ENCODE measurements at places on chromosomes 3 and 15.

GRCh38 chr3:46715507-46716175 lies 2.0 kb downstream of the PRSS50 start:
- DNase-seq: no peak

DNA sequence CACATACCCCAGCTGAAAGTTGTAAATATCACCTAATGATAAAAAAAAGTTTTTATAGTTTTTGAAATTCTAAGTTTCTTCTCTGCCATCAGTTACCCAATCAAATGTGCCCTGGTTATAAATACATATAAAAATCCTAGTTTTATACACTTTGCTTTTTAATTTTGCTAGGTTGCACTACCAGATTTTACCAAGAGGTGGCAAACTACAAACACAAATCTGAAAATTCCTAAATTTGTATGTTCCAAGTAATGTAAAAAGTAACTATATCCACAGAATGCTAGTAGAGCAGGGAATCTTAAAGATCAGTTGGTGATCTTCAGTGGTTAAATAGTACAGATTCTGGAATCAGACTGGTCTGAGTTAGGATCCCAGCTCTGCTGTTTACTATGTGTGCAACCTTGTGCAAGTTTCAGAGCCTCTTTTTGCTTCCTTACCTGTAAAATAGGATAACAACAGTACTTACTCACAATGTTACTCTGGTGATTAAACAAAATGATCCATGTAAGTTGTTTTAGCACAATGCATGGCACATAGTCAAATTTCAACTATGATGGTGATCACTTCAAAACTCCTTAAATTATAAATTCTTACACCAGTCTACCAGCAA lies 11.0 kb downstream of the TRPM7 start:
- DNase-seq: no peak

- DNase-seq: no peak
Observed at GRCh38 chr3:43062040-43062563, 43.8 kb downstream of the POMGNT2 start.

GRCh38 chr3:58008141-58009025 lies at the start of gene FLNB:
Gene FLNB, plus strand, starts transcription at chr3:58008422. Its CDS starts 143 bp downstream, at chr3:58008565.
- peak; percentile 66 for DNase-seq

DNA sequence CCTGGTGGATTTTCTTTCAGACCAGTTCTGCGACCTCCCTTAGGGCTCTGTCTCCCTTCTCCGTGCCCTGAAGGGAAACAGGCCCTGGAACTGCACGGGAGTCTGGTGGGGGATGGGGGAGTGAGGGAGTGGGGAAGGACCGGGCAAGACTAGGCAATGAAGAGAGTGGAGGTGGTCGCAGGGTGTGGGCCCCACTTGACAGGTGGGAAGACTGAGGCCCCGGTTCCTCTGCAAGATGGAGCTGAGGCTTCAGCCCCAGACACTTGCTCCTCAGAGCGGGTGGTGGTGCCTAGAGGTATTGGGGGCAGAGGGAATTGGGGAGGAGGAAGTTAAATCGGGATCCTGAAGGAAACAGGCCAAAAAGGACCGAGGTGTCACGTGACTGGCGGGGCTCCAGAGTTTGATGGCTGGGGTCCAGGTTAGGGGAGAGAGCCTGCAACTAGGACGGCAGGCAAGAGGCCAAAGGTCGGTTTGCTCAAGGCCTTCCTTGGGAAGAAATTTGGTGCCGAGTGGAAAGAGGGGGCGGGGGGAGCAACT lies 597 bp upstream of the CAMK1 start:
- no peak for DNase-seq

DNA sequence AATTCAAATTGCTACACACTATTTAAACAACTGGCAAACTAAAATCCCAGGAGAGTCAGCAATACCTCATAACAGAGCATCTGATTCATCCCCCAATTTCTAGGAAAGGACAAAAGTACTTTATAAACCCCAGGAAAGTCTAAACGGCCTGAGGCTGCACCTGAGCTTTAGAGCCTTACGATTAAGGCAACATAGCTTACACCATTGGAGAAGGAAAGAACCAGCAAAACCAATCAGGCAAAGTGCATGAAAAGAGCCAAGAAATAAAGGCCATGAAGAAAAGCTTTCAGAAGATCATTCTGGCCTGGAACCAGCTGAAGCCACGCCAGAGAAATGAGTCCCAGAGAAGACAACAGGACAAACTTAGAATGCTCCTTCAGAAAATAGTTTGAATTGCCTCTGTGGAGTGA lies 48.1 kb downstream of the PTPN9 start:
- no peak for DNase-seq

DNA sequence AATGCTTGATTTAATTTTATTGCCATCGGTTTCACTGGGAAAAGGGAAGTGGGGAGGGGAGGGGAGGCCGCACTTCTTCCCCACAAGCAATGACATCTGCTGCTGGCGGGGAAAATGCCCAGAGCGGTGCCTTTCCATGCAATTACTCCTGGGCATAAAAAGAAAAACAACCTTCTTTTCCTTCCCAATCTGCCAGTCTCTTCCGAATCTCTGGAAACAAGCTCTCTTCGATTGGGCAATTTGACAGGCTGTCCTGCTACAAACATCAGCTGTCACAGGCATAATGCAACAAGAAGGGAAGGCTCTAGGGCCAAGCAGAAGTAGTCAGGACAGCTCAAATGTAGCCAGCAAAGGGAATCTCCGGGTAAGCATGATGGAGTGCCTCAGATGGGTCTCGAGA lies 93.4 kb upstream of the STRIT1 start:
- no peak for DNase-seq

All from NCI-H460 (cell line).